ENCODE measurements at places on chromosomes 11 and 22. TPM values are rescaled to one million over a fixed set of nuclear protein-coding genes. Genes with fewer than 3 reads are reported as not detected.

CD248 gene
- polyA plus RNA-seq, result not detected

SGSM1 gene
- polyA plus RNA-seq, result 0.08 TPM

ADM gene
- not detected for polyA plus RNA-seq

DNA sequence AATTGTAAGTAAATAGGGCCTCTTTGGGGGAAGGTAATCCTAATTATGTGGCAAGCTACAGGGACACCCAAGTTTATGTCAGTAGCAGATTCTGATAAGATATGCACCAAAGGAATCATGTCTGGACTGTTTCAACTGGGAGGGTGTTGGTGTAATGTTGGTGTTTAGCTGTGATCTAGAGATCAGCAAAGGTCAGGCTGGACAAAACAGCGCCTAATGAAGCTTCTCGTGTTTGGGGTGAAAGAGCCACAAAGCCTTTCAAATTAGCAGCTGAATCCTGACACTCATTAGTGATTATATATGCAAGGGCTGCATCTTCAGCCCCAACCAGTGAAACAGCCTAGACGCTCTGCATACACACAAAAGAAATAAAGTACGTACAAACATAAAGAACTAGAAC is 106.3 kb downstream of the MPPED2 start:
- no peaks in the 10 kb centered on the region for H3K36me3 ChIP-seq
- H3K4me3 ChIP-seq, result no peak overlapping the region
- no peak overlapping the region for H3K27ac ChIP-seq
- H3K4me1 ChIP-seq, result no peaks in the 10 kb centered on the region

DNA sequence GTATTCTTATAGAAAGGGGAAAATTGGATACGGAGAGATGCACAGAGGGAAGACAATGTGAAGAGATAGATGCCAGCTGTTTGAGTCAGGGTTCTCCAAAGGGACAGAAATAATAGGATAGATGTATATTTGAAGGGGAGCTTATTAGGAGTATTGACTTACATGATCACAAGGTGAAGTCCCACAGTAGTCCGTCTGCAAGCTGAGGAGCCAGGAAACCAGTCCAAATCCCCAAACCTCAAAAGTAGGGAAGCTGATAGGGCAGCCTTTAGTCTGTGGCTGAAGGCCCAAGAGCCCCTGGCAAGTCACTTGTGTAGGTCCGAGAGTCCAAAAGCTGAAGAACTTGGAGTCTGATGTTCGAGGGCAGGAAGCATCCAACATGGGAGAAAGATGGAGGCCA is 569.6 kb upstream of the LARGE1 start:
- no peaks in the 10 kb centered on the region for H3K36me3 ChIP-seq
- H3K4me3 ChIP-seq, result no peak overlapping the region
- no peak for DNase-seq
- no peaks in the 10 kb centered on the region for H3K4me1 ChIP-seq
- no peak overlapping the region for H3K27ac ChIP-seq

DNA sequence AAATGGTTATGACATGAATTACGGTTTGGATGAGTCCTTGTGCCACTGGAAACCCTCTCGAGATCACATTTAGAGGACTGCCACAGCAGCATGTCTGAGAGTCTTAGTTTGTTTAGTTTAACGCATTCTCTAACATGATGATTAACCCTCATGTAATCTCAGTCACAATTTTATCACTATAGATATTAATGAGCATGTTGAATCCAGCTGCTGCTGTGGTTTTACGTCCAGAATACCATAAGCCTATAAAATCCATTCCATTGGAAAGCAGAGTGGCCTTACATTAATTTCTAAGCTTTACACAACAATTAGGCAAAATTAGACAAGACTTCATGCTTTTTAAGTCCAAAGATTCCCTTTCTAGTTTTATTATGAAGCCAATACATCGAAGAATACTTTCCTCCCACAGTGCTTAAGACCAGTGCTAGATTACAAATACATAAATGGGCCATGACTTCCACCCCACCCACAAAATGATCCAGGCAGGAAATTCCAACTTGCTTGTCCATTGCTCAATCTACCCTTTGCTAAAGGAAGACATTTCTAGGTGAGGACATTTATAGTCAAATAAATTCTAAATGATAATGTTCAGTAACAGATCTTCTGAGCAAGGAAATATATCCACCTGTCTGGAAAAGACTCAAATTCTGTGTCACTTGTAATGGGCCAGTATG is 3.5 kb upstream of the ELMOD1 start:
- peaks cover 23% of the 10 kb centered on the region for H3K27me3 ChIP-seq
- H3K4me3 ChIP-seq, result no peak overlapping the region
- no peaks in the 10 kb centered on the region for H3K36me3 ChIP-seq
- DNase-seq, result no peak

DNA sequence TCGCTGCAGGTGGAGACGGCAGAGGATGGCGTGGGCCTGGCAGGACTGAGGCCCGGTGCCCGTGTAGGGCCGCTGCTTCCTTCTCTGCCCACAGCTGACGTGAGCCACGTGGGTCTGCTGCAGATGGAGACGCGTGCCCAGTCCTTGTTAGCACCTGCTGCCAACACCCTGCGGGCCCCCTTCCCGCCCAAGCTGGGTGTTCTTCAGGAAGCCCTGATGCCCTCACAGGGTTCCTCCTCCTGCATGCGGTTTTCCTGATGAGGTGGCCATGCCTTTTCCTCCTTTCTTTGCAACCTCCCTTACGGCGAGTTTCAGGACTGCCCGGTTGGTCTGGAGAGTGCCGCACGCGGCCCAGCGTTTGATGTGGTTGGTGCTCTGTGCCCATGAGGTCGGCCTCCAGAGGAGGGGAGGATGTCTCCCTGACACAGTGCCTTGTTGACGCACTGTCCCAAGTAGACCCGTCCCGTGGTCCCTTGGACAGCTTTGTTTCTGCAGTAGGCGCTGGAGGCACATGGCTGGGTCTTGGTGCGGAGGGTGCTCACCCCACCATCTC is 44.7 kb downstream of the AP2A2 start:
- DNase-seq, result no peak
- no peak overlapping the region for H3K27ac ChIP-seq
- H3K27me3 ChIP-seq, result no peaks in the 10 kb centered on the region
- H3K4me3 ChIP-seq, result no peak overlapping the region
- peaks cover 31% of the 10 kb centered on the region for H3K36me3 ChIP-seq
